Fibroblast of lung (primary cell): ENCODE measurements at places on chromosomes 5 and 9.

- peak; percentile 35 for DNase-seq
These were observed 138.0 kb downstream of the NUDT12 start for GRCh38 chr5:103424453-103425205.

GRCh38 chr5:79936646-79937216, 54.3 kb downstream of the MTX3 start:
- peak; percentile 22 for DNase-seq

- DNase-seq: peak; percentile 25
These were observed 24.7 kb upstream of the TMEM250 start for GRCh38 chr9:136143215-136144001.

DNA sequence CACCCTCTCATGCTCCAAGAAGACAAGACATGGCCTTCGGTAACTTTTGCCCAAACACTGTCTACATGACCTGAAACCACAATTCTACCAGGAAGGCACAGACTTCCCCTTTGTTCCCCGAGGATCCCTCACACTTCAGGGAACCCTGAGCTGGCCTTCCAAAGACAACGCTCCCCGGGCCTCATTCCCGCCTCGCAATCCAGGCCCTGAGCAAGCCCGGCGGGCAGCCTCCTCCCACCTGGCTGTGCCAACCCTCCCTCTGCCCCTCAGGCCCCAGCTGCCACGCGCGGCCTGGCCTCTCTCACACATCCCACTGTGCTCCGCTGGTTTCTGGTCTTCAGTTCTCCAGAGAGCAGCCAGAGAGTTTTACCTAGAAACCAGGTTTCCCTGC, 7.3 kb downstream of the QSOX2 start:
- DNase-seq: no peak

- no peak for DNase-seq
These were observed 21.0 kb upstream of the C5orf58 start for GRCh38 chr5:170211575-170212334.
